ENCODE measurements at places on chromosomes 16 and 17.

DNA sequence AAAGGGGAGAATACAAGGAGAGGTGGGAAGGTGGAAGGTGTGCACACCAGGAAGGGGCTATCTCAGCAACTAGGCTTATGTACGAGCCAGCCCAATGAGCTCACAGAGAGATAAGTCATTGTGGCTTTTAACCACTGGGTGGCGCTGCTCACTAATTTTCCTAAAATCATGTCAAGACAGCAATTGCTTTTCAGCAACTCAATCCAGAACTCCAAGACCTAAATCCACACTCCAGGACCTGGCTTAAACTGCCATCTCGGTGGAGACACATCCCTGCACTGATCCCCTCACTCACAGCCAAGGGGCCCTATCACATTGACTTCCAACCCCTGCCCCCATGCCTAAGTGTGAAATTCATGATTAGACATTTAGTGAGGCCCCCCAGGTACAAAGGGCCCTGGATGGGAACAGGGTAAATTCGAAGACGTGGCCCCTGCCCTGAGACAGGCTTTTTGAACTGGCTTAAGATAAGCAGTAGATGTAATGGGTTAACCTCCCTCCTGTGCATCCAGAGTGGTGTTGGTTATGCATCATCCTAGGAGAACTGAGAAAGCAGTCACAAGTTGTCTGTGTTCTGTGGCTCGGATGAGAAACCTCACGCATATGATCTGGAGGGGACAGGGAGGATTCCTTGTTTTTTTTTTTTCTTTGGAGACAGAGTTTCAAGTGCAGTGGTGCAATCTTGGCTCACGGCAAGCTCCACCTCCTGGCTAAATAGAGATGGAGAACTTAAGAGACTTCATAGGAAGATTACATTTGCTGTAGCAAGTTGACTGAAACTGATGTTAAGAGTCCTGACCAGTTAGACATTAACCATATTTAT, 11.5 kb downstream of the CCL16 start:
- peak; percentile 35 for DNase-seq

DNA sequence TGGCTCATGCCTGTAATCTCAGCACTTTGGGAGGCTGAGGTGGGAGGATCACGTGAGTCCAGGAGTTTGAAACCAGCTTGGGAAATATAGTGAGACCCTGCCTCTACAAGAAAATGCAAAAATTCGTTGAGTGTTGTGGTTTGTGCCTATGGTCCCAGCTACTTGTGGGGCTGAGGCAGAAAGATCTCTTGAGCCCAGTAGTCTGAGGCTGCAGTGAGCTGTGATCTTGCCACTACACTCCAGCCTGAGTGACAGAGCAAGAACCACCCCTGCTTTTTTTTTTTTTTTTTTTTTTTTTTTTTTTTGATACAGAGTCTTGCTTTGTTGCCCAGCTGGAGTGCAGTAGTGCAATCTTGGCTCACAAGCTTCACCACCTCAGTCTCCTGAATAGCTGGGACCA, 34.0 kb downstream of the ITGB3 start:
- no peak for DNase-seq

DNA sequence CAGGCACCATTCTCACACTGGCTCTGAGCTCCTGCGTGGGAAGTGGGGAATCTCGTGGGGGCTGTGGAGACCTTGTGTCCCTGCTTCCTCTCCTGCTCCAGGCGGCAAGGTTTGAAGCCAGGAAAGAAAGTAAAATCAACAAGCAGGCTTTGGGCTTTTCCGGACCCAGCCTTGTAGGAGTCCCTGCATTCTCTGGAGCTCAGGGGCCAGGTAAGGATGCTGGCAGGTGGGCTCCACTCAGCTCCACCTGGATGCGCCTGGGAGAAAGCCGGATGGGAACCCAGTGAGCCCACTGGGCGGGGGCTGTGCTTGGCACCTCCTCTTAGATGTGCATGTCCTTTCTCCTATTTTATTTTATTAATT, 362.5 kb downstream of the SEC14L1 start:
- DNase-seq, result no peak

DNA sequence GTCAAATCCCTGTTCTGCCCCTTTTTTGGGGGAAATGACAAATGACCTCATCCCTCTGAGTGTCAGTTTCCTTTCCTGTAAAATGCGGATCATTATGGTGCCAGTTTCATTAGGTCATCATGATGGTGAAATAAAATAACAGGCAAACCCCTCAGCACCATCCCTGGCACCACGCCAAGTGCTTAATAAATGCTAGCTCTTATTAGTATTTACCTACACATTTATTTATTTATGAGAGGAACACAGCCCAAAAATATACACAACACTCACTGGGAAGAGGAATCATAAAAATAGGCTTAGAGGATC, 28.6 kb upstream of the GPRC5B start:
- no peak for DNase-seq

DNA sequence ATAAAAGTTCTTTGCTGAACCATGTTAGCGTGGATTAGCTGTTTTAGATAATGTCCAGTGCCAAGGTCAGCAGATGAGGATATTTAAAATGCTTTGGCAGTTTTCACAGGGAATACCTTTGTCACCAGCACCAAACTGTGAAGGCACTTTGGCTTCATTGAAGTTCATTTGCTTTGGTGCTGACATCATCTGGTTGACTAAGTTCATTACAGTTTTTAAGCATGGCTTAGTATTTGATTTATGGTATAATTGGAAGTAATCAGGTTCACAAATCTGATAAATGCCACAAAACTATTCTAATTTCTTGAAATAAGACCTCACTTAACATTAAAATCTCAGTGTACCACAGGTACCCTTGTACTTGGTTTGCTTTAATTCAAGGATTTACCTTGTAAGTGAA, 4.3 kb downstream of the GID4 start:
- DNase-seq, result no peak

- peak; percentile 25 for DNase-seq
Observed at GRCh38 chr16:14193316-14193871, 122.3 kb downstream of the MRTFB start.

- no peak for DNase-seq
Observed at GRCh38 chr16:65698791-65699321, 577.0 kb upstream of the CDH11 start.

DNA sequence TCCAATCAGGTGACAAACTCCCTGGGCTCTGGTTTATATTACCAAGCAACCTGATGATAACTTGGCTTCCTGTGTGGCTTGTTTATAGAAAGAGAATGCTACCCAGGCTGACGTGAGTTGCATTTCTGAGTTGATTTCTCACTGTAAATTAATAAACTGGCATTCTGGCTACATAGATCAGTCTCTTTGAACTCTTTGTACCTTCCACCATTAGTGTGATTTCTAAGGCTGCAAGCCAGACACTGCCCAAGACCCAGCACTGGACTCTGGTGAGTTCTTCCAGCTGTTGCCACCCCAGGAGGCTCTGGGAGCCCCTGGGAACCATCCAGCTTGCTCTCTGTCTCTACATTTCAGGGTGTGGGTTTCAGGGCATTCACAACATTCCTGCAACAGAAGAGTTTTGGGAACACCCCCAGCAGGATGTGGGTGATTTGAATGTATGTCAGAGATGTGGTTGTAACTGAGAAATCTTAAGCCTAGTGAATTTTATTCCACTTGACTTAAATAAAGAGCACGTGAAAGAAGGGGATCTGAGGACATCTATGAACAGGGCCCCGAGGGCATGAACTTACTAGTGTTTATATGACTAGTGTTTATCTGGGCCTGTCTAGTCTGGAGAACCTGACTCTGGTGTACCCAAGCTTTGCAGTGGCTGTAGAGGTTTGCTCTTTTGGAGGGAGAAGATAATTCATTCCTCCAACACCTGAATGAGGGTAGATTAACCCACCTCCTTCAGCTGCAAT, 30.3 kb upstream of the LRRC37A start:
- DNase-seq, result no peak

- DNase-seq, result no peak
Observed at GRCh38 chr17:74194682-74195081, 8.8 kb upstream of the RPL38 start.

- no peak for DNase-seq
Observed at GRCh38 chr17:44555099-44555498, 2.2 kb upstream of the FZD2 start.

DNA sequence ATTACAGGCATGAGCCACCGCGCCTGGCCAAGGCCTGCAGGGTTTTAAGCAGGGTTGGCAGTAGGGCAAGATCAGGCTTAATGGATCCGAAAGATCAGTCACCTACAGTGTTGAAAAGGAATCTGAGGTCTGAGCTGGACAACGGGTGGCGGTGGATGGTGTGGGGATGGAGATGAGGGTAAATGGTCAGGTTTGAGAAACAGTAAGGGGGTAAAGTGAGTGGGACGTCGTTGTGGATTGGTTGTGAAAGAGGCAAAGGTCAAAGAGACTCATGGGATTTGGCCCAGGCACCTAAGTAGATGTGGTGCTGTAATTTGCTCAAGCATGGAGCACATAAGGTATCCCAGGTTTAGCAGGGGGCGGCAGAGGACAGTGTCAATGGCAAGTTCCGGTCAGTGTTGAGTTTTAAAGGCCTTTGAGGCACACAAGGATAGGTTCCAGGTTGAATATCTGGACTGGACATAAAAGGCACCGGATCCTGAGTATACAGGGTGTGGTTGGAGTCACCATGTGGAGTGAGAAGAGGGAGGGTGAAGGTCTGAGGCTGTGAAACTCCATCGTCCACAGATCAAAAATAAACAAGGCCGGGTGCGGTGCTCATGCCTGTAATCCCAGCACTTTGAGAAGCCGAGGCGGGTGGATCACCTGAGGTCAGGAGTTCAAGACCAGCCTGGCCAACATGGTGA, 1.1 kb upstream of the SLC16A5 start:
- DNase-seq, result no peak

- no peak for DNase-seq
Observed at GRCh38 chr17:8110907-8111306, 7.4 kb downstream of the ALOXE3 start.

DNA sequence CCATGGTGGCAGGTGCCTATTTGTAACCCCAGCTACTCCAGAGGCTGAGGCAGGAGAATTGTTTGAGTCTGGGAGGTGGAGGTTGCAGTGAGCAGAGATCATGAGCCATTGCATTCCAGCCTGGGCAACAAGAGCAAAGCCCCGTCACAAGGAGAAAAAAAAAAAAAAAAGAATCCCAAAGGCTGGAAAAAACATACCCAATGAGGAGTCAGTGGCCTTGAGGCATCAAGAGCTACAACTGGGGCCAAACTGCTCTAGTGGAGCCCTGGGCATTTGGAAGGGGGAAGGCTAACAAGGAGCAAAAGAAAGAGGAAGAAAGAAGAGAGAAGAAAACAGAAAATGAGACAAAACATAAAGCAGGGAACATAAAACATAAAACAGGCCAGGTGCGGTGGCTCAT, 6.9 kb downstream of the CHST6 start:
- DNase-seq, result no peak

GRCh38 chr16:3348547-3349167, 7.0 kb upstream of the OR2C1 start:
- no peak for DNase-seq

- DNase-seq, result no peak
Observed at GRCh38 chr16:67223992-67224391, 2.9 kb upstream of the TMEM208 start.

DNA sequence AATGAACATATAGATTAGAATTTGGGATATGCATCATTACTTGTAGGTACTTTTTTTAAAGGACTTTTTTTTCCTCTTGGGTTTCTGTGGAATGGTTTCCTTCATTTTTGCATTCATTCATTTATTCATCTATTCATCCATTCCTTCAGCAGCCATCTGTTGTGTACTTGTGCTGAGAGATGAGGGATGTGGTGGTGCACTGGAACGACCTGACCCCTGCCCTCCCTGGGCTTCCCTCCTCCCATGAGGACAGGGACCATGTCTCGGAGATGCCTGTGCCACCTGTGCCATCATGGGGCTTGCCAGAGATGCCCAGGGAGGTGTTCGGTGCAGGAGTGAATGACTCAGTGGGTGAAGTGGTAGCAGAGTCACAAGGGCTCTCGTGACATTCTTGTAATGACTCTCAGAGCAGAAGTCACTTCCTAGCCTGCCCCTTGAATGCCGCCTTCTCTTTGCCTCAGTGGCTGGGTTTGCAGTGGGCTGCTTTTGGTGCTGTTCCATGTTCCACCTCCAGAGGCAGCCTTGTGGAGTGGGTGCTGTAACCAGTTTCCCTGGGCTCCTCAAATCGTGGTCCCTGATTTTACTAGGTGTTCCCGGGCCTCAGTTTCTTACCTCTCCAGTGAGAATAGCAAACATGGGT, 43.9 kb downstream of the CLEC16A start:
- DNase-seq, result no peak

DNA sequence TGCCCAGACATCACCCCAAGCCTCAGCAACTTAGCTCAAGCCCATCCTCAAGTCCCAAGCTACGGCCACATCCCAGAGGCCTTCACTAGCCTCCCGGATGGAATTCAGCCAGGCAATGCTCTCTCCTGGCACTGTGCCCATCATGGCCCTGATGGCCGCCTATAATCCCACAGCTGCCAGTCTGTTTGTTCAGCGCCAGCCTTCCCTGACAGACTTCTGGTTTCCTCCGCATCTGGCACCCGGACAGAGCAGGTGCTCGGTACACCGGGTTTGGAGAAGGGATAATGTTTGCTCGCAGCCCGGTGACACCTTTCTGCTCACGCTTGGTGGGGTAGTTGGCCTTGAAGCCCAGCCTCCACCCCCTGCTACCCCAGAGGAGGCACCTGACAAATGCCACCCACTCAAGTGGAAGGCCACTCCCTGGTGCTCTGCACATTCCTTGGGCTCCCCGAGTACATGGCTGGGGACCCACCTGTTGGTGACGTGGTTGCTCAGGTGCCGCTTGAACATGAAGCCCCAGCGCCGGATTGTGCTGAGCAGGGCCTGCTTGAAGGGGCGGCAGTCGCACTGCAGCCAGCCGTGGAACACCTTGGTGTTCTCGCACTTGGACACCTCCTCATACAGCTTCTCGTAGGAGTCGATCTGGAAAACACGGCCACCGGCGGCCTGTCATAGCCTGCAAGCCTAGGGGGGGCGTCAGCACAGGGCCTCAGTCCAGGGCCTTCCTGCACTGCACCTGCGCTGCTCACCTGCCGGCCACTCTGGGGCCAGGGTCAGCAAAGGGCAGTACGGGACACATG, 47.1 kb downstream of the DNAH17 start:
- DNase-seq, result no peak

- no peak for DNase-seq
Observed at GRCh38 chr17:45289301-45290268, 27.2 kb downstream of the MAP3K14 start.

DNA sequence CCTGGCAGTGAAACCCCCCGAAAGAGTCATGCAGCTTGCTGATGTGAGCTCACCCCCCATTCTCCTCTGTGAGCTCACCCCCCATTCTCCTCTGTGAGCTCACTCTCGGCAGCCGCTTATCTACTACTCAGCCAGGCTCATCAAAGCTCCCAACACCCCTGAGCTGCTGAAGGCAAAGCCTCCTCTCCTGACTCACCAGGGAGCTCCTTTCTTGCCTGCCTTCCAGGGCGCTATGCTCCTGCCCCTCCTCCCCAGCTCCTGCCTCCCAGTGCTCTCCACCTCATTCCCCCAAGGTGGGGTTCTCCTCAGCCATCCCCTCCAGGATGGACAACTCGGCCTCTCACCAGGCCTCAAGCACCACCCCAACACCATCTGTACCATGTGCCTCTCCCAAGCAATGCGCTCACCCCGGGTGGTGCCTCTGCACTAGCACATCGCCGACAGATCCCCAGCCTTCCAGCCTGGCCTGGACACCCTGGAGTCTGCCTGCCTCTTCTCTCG, 27.7 kb upstream of the FAAP100 start:
- DNase-seq, result no peak

- DNase-seq, result no peak
Observed at GRCh38 chr17:83148317-83149028, 69.1 kb downstream of the METRNL start.
